ENCODE measurements at places on chromosomes 7 and 10. TPM values are rescaled to one million over a fixed set of nuclear protein-coding genes. Genes with fewer than 3 reads are reported as not detected.

The ZNF425 gene
- total RNA-seq: 0.77 TPM

The NME8 gene
- not detected for total RNA-seq

DNA sequence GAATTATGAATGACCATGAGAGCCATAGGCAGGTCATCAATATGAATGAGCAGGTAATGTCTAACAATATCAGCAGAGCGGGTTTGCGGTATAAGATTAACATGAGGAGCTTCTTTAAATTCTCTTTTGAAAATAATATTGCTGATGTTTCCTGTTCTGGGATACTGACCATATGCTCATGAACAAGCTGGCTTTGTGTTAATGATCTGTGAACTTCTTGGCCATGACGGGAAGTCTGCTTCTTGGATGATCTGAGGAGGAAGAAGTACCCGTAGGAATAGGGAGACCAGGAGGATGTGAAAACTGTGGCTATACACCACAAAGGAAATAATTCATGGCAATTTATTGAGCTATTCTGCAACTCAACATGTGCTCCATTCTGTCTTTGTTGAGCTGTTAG, 38.6 kb downstream of the ITGA8 start:
- DNase-seq: no peak

DNA sequence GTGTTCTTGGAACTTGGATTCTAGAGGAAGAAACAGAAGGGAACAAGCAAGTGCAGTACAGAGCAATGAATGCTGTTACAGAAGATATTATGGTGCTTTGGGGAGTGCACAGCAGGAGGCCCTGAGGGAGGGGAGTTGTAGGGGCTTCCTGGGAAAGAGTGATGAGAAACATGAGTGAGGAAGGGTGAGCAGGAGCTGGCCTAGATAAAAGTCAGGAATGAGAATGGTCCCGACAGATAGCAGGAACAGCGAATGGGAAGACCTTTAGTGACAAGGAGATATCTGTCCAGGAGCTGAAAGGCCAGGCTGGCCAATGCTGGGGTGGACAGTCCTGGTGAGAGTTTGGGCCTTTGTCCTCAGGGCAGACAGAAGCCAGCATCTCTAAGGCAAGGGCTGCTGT, 20.6 kb upstream of the CCNJ start:
- DNase-seq: no peak

DNA sequence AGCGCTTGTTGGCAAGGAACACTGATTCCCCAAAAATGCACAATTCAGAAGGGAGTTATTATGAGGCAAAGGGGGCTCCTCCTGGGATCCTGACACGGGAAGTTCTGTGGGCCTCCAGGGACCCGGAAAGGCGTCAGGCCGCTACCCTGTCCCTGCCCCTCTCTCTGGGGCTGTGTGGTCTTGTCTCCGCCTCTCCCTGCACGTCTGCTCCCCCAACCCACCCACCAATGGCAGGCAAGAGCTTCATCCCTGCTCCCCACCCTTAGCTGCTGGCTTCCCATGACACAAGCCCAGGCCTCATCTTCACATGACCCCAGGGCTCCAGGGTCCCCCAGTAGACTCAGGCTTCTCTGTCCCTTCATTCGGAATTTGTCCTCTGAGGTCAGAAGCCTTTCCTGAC, 31.0 kb upstream of the ADRB1 start:
- no peak for DNase-seq

DNA sequence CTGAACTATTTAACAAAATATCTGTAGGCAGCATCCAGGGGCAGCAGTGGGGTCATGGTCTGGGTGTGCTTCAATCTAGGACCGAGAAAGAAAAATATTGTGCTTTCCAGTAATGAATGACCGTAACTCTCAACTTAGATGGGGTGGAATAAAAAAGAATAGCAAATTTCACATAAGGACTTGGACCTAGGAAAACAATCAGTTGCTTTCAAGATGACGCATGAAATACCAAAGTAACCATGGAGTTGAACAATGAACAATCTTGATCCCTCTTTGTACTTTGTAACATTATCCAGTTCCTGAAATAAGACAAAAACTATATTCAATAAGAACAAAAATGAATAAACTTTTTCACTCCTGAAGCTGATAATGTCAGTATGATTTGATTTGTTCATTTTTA, 167.1 kb downstream of the C7orf25 start:
- no peak for DNase-seq

DNA sequence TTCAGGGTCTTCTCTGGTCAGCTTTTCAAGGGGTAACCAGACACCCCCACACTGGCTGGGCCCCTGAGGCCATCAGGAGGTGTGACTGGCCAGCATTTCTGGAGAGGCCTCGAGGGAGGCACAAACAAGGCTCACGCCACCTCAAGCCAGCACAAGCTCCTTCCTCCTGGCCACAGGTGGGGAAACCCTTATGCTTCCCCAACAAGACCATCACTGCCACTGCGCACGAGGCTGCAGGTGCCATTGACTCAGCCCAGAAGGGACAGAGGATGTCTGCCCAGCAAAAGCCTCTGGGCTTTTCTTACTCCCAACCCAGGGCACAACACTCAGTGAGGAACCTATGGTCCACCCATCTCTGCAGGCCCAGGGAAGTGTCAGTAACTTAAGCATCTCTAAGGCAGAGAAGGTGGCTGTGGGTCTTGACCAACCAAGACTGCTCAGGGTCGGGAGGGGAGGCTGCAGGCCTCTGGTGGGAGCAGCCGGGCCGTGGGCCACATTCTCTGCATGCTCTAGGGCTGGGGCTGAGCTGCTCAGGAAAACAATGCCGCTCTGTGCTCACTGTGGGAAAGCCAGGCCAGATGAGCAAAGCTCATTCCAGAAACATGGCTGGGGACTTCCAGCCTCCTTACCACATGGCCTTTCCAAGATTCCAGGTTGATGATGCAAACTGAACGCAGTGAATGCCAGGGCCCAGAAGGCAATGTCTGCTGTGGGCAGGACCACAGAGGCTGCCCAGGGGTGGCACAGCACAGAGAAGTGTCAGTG, 24.2 kb upstream of the RASSF4 start:
- no peak for DNase-seq

GRCh38 chr7:32914184-32914583, 22.6 kb upstream of the KBTBD2 start:
- DNase-seq: no peak

DNA sequence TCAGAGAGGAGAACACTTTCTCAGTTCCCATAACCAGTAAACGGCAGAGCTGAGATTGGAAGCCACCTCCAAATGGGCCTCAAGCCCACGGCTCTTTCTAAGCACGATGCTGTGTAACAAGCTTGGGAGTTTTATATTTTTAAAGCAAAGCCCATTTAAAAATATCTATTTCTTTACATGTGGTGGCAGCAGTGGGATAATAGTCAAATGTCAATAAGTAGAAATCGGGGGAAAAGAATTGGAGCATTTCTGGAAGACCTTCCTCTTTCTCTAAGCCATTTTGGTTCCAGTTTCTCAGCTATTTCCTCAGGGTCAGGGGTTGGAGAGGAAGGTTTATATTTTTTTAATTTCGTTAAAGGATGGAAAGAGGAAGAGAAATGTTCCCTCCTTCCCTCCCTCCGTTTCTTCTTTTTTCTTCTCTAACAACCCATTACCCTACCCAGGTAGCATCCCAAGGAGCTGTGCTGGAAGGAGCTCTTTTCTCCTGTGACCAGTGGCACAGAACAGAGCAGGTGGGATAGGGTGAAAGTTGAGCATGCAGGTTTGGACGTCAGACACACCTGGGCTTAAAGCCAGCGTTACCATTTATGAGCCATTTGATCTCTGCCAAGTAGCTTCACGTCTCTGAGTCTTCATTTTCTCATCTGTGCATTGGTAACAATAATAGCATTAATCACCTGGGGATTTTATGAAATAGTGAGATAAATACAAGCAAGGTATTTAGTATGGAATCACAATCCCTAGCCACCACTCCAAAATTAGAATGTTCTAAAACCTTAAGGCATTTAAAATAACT, 515.7 kb downstream of the RPS24 start:
- DNase-seq: no peak

GRCh38 chr7:158407581-158408317, 179.9 kb downstream of the PTPRN2 start:
- DNase-seq: no peak

- no peak for DNase-seq
These were observed 32.8 kb downstream of the GOLGA7B start for GRCh38 chr10:97882142-97883091.

GRCh38 chr10:27541796-27542729, 38.0 kb downstream of the RAB18 start:
- DNase-seq: no peak

- DNase-seq: no peak
These were observed 122.6 kb downstream of the MICU1 start for GRCh38 chr10:72503241-72503640.
